COLO829 (cell line): ENCODE measurements at places on chromosomes 6 and 20.

DNA sequence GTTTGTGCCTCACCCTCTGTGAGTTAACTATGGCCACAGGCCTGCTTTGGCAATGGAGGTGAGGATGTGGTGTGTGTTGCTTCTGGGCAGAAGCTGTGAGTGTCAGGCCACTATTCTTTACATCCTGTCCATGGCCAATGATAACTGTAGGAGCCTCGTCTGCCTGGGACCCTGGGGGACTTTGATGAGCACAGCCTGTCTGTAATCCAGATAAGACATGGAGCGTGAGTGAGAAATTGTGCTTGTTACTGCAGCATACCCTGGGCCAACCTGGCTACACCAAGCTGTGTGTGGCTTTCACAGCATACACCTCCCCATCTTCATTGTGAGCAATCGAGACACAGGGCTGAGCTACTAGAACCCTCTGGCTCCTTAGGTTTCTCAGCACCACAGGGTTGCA lies 150.4 kb downstream of the MYLK4 start:
- no peak for DNase-seq

- no peak for DNase-seq
Observed at GRCh38 chr6:108959972-108960582, 111.9 kb downstream of the ARMC2 start.

GRCh38 chr6:80502871-80503270 lies 396.4 kb downstream of the BCKDHB start:
- DNase-seq, result no peak

- no peak for DNase-seq
Observed at GRCh38 chr6:54019860-54020259, 91.4 kb upstream of the MLIP start.

- DNase-seq, result peak; percentile 59
Observed at GRCh38 chr20:13302647-13303450, 81.8 kb downstream of the ISM1 start.

- DNase-seq, result no peak
Observed at GRCh38 chr6:166036316-166037095, 131.1 kb downstream of the TBXT start.

DNA sequence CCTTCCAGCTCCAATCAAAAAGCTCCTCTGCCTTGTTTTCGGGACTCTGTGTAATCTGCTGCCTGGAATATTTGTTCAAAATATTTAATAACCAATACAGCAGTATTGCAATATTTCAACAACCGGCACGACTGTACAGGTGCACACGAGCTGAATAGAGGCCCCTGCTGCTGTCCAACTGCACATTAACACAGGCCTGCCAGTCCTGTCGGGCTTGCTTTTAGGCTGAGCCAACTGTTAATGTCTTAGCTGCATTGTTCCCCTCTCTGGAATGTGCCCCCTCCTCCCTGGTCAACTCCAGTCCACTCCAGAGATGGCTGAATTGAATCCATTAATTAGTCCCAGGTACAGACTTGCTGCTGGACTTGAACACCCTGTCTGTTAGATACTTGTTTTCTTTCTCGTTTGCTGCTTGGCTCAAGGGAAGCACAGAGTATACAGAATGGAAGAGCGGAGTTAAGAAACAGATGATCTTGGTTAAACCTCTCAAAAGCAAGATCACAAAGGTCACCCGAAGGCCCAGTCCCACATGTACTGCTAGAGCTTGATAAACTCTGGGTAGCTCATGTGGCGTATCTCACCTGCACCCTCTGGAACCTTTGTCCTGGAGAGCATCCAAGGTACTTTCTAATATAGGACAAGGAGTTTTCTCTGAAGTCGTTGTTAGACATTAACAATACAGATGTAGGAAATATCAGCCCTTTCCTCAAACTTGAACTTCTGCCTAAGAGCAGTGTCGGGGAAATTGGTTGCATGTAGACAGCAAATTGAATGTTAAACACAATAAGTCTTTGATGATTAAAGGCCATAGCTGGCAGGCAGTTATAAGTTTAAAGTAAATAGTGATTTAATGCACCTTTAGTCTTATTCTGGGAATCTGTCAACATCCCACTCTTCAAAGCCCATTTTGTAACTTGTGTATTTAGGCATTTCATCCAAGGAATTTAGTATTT lies 31.9 kb downstream of the SHLD1 start:
- DNase-seq, result no peak

DNA sequence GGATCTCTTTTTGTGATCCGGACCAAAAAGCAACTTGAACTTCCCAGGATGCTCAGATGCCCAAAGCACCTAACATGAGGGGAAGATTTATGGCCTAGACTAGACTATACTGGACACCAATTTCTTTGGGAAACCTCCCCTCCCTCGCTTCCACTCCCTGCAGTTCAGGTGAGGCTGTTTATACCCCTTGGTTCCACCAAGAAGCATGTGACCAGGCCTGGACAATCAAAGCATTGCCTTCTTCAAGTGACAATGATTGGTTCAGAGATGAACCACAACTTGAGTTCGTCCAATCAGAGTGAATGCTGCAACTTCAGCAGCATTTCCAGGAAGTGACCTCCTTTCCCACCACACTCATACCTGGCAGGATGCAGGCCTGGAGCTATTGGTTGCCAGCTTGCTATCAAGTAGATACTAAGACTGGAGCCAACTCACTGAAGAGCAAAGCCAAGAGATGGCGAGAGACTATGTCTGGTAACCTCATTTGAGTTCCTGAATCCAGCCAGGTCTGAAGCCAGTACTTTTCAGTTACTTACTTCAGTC lies 45.6 kb upstream of the SLC9A8 start:
- no peak for DNase-seq

DNA sequence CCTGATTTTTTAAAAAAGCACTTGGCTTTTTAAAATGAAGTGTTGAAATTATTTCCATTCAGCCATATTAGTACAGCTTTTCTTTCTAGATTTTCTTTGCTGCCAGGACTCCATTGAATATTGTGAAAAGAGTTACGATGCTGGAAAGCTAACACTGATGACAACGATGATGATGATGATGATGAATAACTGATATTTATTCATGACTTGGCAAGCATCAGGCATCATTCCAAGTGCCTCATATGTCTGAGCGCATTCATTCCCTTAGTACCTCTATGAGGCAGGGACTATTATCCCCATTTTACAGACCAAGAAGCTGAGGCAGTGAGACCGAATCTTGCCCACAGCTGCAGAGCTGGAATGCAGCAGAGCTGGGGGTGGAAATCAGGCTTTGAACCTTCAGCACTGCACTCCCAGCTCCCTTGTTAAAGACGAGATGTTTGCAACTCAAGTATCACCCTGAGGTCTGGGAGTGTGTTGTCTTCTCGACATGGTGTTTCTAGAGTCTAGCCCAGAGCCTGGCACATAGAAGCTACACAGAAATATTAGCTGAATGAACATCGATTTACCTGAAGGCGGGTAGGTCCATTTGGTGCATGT lies 85.5 kb upstream of the FRMD1 start:
- DNase-seq, result no peak

GRCh38 chr20:34082232-34082887 lies 29.7 kb downstream of the EIF2S2 start:
- no peak for DNase-seq

- peak; percentile 6 for DNase-seq
Observed at GRCh38 chr6:35064757-35065440, 76.2 kb downstream of the TCP11 start.

DNA sequence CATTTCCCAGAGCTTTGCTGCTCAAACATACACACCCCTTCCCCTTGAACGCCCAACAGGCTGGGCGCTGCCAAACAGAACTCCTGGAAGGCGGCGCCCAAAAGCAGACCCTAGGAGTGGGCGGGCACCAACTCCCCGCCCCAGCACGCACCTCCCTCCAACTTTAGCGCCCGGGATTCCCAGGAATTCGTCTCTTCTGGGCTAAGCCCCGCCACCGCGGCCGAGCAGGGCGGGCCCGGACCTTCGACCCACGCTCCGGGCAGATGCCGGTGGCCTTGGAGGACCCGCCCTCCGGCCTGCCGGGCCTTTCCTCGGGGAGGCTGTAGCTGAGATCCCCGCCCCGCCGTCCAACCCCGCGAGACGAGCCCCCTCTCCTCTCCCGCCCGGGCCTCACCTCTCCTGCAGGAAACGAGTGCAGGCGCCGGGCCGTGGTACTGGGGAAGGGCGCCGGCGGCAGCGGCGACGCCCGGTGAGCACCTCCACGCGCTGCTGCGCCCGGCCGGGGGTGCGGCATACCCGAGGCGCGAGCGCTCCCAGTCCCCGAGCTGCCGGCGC lies 659 bp downstream of the MCUR1 start:
- peak; percentile 71 for DNase-seq

DNA sequence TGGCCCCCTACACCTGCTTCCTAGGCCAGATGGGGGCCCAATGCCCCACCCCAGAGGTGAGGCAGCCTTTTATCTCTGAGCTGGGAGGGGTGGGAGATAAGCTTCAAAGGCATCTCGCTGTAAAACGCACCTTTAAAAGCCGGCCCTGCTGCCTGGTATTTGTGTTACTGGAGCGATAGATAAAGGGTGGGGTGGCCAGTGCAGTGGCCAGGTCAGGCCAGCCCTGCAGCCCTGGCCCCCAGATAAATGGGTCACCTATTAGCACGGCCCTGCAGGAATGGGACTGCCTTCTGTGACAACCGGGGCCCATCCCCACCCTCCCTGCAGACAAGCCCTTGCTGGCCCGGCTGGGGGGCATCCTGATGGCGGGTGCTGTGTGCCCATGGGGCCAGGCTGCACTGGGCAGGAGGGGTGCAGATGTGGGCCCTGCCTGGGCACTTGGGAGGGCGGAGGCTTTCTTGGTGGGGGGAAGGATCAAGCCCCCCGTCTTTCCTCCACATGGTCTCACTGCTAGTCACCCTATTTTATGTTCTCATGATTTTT lies 3.0 kb upstream of the RBBP8NL start:
- no peak for DNase-seq

- no peak for DNase-seq
Observed at GRCh38 chr6:158231551-158232315, 63.6 kb downstream of the GTF2H5 start.

DNA sequence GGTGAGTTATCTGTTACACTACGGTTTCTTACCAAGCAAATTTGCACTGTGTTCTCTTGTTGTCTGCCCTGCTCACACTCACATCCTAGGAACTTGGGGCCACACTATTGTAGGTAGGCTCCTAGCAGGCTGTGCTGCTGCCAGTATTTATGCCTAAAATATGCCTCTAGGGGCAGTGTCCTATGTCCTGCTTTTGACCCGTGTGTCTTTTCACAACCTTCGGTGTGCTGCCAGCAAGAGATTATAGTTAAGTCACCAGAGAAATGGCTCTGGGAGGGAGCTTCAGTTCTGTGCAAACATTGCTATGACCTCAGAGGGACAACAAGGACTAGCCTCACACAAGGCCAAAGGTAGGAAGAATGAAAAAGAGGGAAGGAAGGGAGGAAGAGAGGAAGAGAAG lies 8.9 kb upstream of the TAAR5 start:
- DNase-seq, result no peak

GRCh38 chr6:24480705-24481104 lies 8.7 kb downstream of the GPLD1 start:
- no peak for DNase-seq

DNA sequence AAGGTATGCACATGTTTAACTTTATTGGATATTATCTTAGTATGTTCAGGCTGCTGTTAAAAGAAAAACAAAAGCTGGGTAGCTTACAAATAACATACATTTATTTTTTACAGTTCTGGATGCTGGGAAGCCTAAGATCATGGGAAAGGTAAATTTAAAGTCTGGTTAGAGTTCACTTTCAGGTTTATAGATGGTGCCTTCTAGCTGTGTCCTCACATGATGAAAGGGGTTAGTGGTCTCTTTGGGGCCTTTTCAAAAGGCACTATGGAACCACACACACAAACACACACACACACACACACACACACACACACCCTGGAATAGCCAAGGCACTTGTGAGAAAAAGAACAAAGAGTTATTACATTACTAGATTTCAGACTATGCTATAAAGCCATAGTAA lies 805.8 kb upstream of the GJE1 start:
- DNase-seq, result no peak

DNA sequence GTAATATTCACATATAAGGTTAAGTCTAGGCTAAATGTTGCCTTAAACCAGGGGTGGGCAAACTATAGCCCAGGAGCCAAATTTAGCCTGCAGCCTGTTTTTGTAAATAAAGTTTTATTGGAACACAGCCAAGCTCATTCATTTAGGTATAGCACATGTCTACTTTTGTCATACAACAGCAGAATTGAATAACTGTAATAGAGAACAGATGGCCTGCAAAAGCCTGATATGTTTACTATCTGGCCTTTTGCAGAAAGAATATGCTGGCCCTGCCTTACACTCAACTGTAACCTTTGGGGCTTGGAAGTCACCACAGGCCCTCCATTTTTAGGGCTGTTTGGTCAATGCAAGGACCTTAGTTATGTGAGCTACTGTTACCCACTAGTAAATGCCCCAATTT lies 17.7 kb upstream of the BCLAF1 start:
- DNase-seq, result no peak

GRCh38 chr6:11989386-11989785 lies 22.7 kb upstream of the HIVEP1 start:
- no peak for DNase-seq

DNA sequence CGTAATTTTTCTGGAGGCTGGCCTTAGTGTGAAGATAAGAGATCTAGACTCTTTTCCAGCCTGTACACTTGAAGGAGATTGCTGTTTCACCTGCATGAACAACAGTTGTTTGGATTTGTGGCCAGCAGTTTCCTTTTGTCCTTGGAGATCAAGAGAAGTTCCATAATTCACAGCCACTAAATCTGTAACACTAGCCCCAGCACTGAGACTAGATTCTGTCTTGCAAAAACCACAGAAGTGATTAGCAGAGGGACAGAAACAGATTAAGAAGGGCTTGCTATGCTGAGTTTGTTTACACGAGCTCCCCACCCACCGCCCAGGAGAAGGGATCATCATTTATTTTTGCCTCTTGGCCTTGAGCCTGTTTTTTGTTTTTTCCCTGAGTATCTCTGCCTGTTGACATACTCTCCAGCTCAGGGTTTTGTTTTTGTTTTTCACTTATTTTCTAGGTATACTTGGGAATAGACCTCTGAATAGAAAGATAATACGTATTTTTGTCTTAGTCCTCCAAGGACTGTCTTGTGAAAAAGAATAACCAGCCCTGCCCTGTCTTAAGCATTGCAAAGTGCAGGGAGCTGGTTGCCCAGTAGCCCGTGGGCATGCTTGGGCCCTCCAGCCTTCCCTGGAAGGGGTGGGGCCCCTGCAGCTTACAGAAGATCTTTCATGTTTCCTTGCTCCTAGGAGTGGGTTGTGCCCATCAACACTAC lies 93.1 kb upstream of the SOX4 start:
- no peak for DNase-seq

DNA sequence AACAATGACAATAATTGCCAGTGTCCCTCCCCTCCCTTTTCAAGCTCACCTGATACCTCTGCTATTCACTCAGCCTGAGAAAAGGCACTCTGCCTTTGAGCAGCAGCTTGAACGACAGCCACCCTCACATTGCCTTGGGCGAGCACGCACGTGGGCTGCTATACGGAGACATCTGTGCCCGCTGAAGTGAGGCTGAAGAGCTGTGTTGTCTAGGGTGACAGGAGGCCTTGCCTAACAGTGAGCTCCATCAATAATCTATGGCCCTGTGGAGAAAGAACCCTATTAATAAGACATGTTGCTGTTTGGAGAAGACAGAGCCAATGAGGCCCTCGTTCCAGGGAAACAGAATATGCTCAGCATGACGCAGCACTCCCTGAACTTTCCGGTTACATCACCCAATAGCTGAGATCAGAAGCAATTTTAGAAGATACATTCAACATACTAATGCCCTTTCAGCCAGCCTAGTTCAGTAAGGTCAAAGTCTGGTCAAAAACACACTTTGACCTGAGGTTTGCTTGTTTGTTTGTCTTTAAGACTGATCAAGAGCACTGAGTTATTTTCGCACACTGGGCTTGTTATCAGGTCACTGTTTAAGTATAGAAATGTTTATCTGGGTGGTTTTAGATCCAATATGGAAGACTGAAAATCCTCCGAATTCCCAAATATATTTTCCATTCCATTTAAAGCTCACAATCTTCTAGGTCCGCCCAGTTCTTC lies 30.6 kb downstream of the RBM24 start:
- no peak for DNase-seq
